ENCODE measurements at places on chromosomes 2 and 18.

DNA sequence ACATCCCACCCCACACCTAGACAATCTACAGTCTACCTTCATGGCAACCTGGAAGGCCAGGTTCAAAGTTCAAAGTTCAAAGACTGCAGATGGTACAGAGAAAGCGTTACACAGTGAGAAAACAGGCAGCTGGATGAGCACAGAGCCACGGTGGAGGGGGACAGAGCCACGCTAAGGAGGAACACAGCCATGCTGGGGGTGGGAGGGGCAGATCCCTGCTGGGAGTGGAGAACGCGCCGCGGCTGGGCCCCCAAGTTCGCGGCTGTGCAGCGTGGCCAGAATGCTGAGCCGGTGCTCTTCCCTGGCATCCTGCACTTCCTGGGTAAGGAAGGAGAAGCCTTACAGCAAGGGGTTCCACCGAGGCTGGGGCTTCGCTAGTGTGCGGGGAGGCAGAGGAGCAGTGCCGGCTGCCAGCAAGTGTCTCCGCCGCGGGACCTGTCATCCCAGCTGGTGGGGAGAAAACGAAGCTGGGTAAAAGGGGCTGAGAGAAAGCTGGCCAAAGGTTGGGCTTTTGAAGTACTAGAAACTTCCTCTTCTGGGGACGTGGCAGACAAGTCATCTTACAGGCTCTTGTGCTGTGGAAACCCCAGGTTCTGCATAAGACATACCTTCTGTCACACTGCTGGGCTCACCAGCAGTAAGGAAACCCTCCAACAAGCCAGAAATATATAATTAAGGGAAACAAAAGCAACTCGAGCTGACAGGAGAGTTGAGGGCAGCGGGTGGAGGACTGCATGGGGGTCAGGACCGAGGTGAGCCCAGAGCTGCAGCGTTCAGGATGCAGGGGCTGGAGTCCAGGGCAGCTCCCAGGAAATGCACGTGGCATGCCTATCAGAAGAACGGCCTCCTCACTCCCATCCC is 115.5 kb downstream of the HDAC4 start:
- peak; percentile 58 for DNase-seq

- DNase-seq, result no peak
Measured at GRCh38 chr2:15911686-15912085, 28.7 kb upstream of the MYCN start.

GRCh38 chr2:211745295-211746097 is 793.1 kb downstream of the ERBB4 start:
- DNase-seq, result no peak

DNA sequence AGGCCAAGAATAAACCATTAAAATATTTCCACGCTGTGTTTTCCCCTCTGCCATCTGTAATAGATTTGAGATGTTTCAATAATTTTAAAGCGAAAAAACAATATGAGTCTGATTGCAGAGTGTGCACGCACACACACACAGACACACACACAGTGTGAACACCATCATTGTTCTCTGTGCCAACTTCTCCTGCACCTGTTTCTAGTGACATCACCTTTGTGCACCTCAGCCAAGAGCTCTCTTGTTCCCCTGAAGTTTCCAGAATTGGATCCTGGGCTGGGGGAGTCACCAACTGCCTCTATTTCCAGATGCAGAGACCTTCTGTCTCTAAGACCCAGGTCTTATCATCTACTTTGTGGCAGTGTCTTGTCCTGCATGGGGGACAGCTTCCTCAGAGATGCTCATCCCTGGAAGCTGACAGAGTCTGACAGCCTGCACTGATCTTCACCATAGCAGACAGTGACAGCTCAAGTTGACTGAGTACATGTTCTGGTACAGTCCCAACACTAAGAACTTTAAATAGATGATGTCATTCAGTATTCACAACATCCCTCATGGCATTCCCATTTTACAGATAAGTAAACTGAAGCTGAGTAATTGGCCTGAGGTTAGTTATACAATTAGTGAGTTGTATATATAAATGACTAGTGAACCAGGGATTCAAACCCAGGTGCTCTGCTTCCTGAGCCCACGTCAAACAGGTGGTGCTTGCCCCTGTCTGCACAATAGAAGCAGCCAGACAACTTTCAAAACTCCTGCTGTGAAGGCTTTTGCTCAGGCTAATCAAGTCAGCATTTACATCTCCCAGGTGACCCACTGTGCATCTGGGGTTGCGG is 39.4 kb downstream of the ACOXL start:
- DNase-seq, result no peak

DNA sequence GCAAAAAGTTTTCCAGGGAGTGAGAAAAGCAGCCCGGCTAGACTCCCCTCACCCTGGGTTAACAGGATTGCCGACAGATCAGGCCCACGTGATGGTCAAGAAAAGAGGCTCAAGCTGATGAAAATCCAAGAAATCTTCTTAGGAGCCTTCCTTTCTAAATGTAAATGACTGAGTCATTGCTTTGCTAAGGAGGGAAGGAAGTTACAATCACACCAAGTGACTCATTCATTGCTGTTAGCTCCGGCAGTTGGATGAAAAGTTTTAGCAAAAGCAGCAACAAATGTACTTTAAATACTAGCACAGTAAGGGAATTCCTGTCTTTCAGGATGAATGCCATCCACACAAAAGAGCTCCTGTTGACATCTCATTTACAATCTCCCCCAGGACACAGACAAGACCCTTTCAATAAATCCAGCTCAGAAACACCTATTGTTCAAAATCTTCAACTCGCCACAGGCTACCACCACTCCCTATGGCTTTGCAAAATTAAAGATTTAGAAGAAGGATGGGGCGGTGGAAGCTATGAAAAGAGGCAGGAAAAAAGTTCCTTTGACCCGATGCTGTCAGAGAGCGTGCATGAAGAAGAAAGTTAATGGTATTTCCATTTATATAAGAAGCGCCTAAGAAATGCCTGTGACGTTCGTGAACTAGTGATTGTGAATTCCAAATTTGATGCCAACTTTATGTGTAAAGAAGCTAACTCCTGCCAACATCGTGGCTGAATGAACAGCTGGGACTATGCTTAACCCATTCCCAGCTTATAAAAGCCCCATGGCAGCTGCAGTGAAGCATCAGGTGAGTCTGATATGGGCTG is 153.7 kb downstream of the TGIF1 start:
- no peak for DNase-seq

GRCh38 chr2:128774320-128775216 is 455.9 kb upstream of the HS6ST1 start:
- peak; percentile 29 for DNase-seq

GRCh38 chr2:218897394-218898108 is 16.9 kb downstream of the WNT10A start:
- DNase-seq, result peak; percentile 41

DNA sequence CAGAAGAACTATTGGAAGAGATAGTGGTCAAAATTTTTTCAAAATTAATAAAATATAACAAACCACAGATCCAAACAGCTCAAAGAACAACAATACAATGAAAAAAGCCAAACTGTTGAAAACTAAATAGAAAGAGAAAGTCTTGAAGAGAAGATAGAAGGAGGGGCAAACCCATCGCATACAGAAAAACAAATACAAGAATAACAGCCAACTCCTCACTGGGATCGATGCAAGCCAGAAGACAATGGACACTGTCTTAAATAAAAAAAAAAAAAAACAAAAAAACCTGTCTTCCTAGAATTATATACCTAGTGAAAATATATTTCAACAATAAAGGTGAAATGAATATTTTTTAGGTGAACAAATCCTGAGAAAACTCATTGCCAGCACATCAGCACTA is 34.1 kb upstream of the ARHGAP25 start:
- no peak for DNase-seq

DNA sequence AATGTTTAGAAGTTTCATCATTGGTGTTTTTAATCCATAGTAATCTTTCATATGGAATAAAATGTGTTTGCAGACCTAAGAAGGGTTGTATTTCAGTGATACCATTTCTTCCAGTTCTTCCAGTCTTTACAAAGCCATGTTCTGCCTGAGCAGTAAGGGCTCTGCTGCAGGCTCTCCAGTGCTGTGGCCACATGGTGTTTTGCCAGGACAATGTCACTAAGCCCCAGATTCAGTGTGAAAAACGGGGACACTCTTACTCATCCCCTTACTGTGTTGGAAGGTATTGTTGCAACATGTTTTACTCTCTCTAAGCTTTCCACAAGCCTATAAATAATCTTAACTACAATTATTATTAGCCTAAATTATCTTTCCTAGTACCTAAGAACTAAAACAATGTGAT is 481.4 kb upstream of the CDH7 start:
- no peak for DNase-seq

GRCh38 chr2:173193925-173194324 is 118.3 kb downstream of the MAP3K20 start:
- DNase-seq, result no peak

DNA sequence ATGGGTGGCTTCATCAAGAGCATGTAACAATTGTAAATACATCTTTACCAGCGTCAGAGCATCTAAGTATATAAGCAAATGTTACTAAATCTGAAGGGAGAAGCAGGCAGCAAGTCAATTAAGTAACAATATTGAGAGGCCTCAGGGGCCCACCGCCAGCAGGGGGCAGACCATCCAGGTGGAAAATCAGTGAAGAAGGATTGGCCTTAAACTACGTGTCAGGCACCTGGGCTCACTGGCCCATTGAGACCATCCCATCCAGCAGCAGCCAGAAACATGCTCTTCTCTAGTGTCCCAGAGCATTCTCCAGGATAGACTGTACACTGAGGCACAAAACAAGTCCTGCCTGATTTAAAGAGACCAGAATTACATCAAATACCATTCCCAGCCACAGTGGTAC is 96.2 kb upstream of the SNTG2 start:
- DNase-seq, result no peak

DNA sequence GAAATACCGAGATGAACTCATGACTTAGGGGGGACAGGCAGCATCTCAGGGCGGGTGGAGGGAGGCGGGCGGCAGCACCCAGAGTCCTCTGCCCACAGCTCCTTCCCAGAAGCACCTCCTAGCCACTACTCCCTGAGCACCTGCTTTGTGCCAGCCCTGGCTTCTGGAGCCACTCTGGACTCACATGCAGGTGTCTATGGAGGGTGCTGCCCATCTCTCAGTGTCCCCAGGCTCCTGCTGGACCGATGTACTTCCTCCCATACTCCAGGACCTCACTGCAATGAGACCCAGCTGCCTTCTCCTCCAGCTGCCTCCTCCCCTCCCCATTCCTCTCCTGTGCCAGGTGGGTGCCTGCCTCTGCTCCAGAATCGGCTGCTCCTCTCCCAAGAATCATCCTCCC is 22.1 kb upstream of the OTOS start:
- DNase-seq, result no peak

- DNase-seq, result no peak
Measured at GRCh38 chr2:223041527-223042109, 10.4 kb upstream of the KCNE4 start.

GRCh38 chr2:118936306-118936705 is 5.7 kb upstream of the MARCO start:
- no peak for DNase-seq

- DNase-seq, result peak; percentile 58
Measured at GRCh38 chr2:157875641-157876065, 477 bp downstream of the ACVR1 start.

GRCh38 chr2:181887045-181887444 is 4.5 kb upstream of the ITPRID2 start:
- no peak for DNase-seq
